ENCODE measurements at places on chromosomes 13 and 19.
A peak's percentile ranks its signal among the peaks of the same experiment; 100 is the strongest.

GRCh38 chr13:27170516-27171243 is 931 bp downstream of the USP12 start:
- DNase-seq: peak; percentile 8

DNA sequence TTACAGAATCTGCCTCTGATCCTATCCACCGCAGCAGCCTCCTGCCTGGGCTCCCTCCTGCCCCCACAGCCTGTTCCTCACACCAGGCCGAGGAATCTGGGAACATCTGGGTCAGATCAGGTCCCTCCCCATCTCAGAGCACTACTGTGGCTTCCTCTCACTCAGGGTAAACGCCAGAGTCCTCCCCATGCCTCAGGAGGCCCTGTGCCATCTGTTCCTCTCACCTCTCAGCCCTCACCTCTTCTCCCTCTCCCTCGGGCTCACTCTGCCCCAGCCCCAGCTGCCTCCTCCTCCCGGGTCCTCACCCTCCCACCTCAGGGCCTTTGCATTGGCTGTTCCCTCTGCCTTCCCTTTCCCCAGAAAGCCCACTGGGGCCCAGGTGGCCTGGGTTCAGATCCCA is 18.2 kb downstream of the FCGBP start:
- DNase-seq: no peak

GRCh38 chr19:52095172-52096014 is at the start of gene ZNF841:
ZNF841 (minus strand) TSS chr19:52095765; CDS start chr19:52084801, 10,964 bp downstream.
- DNase-seq: peak; percentile 86

GRCh38 chr19:33434886-33435705 is 61.6 kb downstream of the CEBPG start:
- no peak for DNase-seq

- no peak for DNase-seq
These were observed 541.0 kb downstream of the PCDH9 start for GRCh38 chr13:66689037-66689619.

GRCh38 chr13:25249001-25249543 is 38.2 kb downstream of the MTMR6 start:
- no peak for DNase-seq

GRCh38 chr13:49652355-49653305 is 24.3 kb downstream of the ARL11 start:
- DNase-seq: peak; percentile 22

DNA sequence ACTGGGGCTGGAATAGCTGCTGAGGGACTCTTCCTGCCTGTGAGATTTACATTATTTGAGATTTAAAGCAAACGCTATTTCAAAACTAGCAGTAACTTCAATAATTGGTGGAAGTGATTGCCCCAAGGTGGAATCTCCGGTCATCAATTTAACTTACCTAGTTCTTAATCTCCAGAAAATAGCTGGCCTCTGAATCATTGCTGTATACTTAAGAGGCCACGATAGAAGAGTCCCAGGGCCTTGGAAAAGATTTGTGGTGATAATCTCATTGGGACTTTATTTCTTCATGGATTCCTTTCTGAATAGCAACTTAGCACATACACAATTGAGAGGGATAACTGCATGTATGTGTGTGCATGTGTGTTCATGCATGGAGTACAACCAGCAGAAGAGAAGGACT is 120.2 kb downstream of the DNAJC15 start:
- DNase-seq: no peak

DNA sequence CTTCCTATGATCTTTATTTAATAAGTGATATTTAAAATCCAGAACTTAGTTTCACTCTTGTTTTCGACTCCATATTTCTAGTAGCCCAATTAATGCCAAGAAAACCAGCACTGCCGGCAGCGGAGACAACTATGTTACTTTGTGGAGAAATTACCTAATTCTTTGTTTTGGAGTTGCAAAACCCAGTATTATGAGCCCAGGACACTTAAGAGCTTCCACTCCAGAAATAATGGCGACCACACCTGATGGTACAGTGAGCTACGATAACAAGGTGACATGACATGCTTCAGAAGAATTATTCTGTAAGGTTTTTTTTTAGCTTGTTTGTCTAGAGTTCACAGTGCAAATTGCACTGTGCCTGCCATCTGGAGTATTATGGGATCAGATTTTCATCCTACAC is 136.4 kb downstream of the ZAR1L start:
- no peak for DNase-seq

GRCh38 chr13:101838323-101838722 is 385.8 kb downstream of the ITGBL1 start:
- no peak for DNase-seq

DNA sequence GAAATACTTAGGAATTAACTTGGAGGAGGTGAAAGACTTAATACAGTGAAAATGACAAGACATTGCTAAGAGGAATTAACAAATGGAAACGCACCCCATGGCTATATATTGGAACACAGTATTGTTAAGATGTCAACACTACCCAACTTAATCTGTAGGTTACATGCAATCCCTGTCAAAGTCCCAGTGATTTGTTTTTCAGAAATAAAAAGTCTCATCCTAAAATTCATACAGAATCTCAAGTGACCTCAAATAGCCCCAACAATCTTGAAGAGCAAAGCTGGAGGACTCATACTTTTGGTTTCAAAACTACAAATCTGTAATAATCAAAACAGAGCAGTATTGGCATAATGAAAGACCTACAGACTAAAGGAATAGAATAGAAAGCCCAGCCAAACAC is 13.2 kb downstream of the ATP4B start:
- DNase-seq: no peak

DNA sequence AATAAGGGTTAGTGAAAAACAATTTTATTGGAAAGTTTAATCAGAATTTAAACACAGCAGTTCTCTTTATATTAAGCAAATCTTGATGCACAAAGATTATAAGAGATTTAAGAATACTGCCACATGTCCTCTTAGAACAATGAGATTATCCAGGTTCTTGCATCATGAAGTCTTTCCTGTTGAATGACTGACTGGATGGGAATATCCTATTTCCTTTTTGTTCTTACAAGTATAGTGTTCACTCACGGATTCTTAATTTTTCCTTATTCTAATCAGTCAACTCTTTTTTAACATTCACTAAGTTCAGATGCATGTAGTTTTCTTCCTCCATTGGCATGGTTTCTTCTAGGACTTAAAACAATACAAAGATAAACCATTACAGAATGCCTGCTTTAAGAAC is 10.1 kb downstream of the URI1 start:
- DNase-seq: no peak

- peak; percentile 64 for DNase-seq
These were observed 57.8 kb downstream of the IER2 start for GRCh38 chr19:13207846-13208671.

DNA sequence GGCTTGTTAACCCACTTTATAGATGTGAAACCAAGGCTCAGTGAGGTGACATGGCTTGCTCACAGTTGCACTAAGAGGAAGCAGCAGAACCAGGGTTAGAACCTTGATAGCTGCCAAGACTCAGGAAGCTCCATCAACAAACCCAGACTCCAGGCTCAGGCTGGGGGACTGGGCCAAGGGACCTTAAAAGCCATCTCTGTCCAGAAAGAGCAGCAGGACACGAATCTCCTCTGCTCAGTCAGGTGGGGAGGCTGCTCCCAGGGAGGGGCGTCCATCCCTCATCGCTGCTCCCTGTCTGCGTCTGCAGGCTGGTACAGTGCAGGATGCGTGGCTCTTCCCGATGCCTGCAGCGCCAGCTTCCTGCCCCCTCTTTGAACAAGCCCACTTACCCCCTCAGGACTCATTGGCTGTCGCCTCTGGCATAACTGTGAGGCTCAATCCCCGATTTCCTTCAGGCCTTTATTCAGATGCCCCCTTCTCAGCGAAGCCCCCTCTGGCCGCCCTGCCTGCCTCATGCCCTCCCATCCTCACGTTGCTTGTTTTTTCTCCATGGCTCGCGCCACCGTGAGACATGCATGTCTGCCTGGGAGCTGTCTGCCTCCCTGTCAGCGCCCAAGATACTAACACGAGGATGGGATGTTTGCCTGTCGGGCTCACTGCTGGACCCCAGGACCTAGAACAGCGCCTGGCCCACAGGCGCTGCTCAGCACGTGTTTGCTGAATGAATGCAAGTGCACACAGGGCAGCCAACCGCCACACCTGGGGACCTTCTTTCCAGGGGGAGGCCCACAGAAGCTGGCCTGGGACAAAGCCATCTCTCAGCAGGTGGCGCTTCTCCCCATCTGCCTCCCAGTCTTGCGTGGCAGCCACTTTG is 21.5 kb downstream of the AKT2 start:
- no peak for DNase-seq

GRCh38 chr19:15379999-15380647 is 536 bp upstream of the AKAP8 start:
- DNase-seq: no peak

DNA sequence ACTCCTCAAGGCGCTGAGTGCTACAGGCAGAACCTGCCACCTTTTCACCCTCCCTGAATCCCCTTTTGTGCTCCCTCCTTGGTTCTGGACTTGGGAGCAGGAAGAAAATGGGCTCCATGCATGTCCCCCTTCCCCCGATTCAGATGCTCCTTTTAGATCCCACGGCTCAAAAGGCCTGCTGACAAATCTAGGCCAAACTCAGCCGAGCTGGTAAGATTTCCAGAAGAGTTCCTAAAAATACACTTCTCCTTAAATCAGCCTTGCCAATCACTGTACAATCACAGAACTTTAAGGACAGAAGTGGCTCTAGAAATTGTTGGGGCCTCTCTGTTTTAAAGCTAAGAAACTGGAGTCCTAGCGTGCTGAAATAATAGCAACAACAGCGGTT is 37.3 kb downstream of the MBNL2 start:
- no peak for DNase-seq

- no peak for DNase-seq
These were observed 5.7 kb downstream of the LENG1 start for GRCh38 chr19:54153731-54154326.

GRCh38 chr13:47066226-47066625 is 169.4 kb upstream of the HTR2A start:
- DNase-seq: no peak

- no peak for DNase-seq
These were observed 210.4 kb upstream of the SOX1 start for GRCh38 chr13:111856571-111856970.

- DNase-seq: no peak
These were observed 169.5 kb upstream of the UBL3 start for GRCh38 chr13:30019648-30020626.

- peak; percentile 65 for DNase-seq
These were observed 11.2 kb upstream of the PRR19 start for GRCh38 chr19:42290523-42291434.

GRCh38 chr13:101977475-101977874 is 424.4 kb downstream of the FGF14 start:
- DNase-seq: no peak

- no peak for DNase-seq
These were observed 218.1 kb downstream of the SLITRK5 start for GRCh38 chr13:87889254-87889653.

DNA sequence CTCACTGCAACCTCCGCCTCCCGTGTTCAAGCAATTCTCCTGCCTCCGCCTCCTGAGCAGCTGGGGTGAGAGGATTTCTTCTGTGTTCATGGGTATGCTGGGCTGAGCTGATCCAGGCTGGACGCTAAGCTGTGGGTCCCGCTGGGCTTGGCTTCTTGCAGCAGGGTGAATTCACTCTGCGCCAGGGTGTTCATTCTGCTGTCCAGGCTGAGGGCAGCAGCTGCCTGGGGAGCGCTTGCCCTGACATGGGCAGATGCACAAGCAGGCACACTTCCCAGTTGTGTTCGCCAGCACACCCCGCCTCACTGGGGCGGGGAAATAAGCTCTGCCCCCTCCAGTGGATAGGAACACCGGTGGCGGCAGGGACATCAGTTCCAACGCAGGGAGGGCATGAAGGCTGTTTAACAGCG is 7.3 kb upstream of the INAFM1 start:
- DNase-seq: no peak

DNA sequence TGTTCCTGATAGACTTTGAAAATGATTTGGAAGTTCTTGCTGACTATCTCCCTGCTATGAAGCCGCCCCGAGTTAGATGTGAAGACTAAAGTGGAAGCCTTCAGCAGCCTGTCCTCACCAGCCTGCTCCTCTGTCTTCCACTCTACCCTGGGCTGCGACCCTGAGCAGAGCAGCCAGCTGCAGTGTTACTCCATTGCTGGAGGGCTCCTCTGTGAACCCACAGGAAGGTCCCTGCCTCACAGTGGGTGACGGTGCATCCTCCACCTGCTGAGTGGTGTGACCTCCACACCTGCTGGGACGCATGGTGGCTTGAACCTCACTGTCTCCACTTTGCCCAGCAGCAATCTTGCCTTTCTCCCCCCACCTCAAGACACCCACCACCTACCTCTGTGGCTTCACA is 116.4 kb downstream of the IRS2 start:
- no peak for DNase-seq

DNA sequence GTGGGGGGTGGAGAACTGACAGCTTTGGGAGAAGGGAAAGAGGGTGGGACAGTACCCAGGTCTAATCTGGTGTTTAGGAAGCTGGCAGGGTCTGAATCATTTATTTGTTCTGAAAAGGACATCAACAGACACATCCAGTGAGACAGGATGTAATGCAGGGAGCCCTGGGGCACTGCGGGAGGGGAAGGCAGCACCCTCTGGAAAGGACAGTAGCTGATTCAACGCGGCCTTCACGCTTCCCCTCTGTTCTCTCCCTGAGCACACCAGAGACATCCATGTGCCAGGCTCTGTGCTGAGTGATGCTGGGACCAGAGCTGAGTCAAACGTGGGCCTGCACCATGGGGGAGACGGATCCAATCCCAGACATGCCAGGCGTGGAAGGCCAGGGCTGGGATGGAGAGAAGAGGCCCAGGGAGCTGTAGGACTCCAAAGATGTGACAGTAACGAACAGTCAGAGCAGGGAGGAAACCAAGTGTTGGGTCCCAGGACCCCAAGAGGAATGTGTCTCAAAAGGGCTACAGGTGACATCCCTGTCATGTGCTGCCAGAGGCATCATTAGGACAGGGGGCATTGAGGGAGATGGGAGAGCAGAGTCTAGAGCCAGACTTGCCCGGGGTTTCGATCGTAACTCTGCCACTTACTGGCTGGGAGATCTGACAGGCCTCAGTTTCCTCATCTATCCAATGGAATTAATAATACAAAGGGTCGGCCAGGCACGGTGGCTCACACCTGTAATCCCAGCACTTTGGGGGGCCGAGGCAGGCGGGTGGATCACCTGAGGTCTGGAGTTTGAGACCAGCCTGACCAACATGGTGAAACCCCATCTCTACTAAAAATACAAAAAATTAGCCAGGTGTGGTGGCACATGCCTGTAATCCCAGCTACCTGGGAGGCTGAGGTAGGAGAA is 1.7 kb downstream of the ETFB start:
- DNase-seq: no peak

- no peak for DNase-seq
These were observed 27.3 kb downstream of the MYO16 start for GRCh38 chr13:108656742-108657141.

GRCh38 chr13:72808917-72809500 is 27.1 kb downstream of the PIBF1 start:
- DNase-seq: peak; percentile 15

GRCh38 chr19:33461256-33462111 is 60.1 kb downstream of the PEPD start:
- no peak for DNase-seq

Data from immature natural killer cell (primary cell).